ENCODE measurements at places on chromosomes 4 and X. TPM values are rescaled to one million over a fixed set of nuclear protein-coding genes. Genes with fewer than 3 reads are reported as not detected.

SRPX gene
- polyA plus RNA-seq = 32.2 TPM

SPRY1 gene
- 123 TPM for polyA plus RNA-seq

RAB41 gene
- 1.3 TPM for polyA plus RNA-seq

GRCh38 chr4:89837385-89837992 is 528 bp upstream of the SNCA start:
- H3K36me3 ChIP-seq = no peaks in the 10 kb centered on the region
- peaks cover 44% of the 10 kb centered on the region for H3K27me3 ChIP-seq
- H3K4me1 ChIP-seq = peaks cover 5% of the 10 kb centered on the region

DNA sequence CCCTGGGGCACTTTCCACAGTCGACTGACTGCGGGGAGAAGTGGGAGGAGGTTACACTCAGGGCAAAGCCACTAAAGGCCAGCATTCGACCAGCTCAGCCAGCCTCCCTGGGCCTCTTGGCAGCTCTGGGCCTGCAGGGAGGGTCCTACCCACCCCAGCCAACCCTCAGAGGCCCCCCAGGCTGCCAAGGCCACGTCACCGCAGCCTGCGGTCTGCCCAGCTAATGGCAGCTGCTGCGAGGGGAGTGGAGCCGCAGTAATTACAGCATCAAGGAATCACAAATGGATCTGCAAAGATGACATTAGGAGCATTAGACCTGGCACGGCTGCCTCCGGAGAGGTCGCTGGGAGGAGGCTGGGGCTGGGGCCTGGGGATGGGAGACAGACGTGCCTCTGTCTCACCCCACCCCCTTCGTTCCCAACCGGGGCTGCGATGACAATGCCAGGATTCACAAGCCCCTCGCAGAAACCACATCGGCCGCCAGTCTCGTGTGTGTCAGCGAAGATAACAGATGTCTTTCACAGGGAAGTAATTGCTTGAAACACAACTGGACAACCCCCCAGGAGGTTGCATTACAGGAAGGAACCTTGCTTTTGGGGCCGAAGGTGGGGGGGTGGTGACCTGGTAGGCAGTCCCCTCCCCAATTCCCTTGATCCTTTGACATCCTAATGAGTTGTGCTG is 367.6 kb downstream of the BCOR start:
- H3K4me3 ChIP-seq = no peak overlapping the region
- H3K27ac ChIP-seq = no peak overlapping the region
- H3K36me3 ChIP-seq = no peaks in the 10 kb centered on the region

GRCh38 chr4:170030121-170030520 is 3.9 kb upstream of the MFAP3L start:
- peaks cover 5% of the 10 kb centered on the region for H3K27me3 ChIP-seq
- H3K4me3 ChIP-seq = no peak overlapping the region
- H3K4me1 ChIP-seq = peaks cover 8% of the 10 kb centered on the region
- DNase-seq = no peak
- no peaks in the 10 kb centered on the region for H3K36me3 ChIP-seq

All from left lung (tissue), 14 donors.